HS-5 (cell line): ENCODE measurements at places on chromosomes 16 and 17.

GRCh38 chr16:20814784-20815183, 8.5 kb downstream of the REXO5 start:
- DNase-seq, result no peak

DNA sequence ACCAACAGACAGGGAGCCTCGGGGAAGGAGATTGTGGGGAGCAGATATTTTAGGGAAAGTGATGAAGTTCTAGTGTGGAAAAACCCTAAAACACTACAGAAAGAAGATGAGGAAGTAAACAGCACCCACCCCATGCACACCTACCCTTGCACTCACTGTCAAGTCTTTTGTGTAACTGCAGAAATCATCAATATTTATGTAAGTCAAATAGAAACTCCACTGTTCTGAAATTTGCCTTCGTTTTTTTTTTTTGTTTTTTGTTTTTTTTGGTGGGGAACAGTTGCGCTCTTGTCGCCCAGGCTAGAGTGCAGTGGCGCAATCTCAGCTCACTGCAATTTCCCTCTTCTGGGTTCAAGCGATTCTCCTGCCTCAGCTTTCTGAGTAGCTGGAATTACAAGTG, 273.4 kb downstream of the CPPED1 start:
- DNase-seq, result no peak

DNA sequence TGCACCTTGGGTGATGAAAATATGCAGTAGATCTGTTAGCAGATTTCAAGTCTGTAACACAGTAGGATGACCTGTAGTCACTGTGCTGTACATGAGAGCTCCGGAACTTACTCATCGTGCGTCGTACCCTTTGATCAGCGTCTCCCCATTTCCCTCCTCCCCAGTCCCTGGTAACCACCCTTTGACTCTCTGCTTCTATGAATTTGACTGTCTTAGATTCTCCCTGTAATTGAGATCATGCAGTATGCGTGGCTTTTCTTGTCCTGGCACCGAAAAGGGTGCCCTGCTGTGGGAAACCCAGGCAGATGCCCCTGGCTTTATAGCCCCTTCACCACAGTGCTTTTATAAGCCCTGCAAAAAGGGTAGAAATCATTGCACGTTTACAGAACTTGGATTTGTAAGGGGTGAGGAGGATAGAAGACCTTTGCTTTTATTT, 20.5 kb downstream of the CLEC16A start:
- DNase-seq, result no peak

DNA sequence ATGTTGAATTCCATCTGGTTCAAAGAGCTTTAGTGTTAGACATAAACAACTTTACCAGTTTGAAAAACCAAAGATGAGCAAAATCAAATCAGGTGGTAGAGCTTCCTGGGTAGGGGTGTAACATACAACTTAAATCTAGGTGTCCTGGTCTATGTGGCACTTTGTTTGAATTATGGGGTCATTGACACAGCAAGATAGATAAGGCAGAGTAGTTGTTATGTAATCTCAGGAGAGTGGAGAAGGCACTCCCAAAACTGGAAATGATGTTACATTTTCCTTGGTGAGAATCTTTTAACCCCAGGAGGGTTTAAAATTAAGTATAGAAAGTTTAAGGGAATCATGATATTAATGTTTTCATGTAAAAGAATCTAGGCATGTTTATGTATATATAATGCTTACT, 31.9 kb downstream of the CCDC42 start:
- DNase-seq, result no peak

DNA sequence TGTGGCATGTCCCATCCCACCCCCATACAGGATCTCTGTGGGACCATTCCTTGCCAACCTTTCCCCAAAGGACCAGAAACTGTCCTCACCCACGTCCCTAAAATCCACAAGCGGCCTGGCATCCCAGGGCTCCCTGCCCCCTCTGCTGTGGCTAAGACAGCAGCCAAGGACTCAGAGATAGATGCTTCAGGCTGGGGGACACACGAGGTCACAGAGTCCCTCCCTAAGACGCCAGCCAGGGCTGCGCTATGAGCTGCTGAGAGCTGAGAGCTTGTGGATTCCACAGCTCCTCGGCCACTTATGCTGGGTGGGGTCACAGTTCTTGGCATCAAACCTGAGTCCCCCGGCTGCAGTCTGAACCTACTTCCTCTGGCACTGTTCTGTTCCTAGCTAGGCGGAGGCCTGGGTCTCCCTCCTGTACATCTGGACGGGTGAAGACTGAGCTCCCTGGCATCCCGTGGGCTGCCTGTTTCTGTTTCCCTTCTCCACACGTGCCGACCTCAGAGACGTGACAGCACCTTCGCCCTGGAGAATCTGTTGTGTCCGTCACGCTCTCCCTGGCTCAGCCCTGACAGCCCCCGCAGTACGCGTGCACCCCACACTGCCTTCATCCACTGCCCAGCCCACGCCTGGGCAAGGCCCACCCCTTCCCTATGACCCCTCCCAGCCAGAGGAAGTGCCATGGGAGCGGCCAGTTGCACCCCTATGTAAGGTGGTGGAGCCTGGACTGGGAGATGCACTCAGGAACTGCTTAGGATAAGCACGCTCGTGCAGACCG, 61.2 kb downstream of the ENGASE start:
- DNase-seq, result no peak

GRCh38 chr16:15599303-15600070, 43.5 kb downstream of the MARF1 start:
- DNase-seq, result no peak

DNA sequence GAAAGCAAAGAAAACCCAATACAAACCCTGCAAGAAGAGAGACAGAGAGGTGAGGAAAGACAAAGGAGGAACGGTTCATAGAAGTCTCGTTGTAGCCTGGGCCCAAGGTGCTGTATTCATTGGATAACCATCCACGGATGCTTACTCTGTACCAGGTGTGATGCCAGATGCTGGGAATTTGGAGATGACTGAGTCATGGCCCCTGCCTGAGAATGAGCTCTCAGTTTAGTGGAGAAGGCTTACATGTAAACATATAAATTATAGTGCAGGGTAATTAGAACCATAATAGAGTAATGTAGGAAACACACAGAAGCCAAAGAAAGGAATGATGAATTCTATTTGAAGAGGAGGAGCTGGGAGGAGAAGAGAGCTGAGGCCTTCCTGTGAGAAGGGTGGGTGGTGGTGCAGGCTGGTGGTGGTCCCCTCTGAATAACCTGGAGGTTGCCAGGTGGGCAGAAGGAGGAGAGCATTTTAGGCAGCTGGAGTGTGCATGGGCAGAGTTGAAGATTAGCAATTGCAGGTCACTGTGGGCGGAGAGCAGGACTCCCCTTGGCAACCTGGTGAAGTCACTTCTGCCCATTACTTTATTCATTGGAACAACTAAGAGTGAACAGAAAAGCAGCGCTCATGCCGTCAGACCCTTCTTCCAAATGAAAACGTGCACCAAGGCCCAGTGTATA, 7.7 kb upstream of the ZG16 start:
- no peak for DNase-seq

- no peak for DNase-seq
Observed at GRCh38 chr16:85083051-85083639, 29.1 kb downstream of the CIBAR2 start.

GRCh38 chr17:73142872-73143381, 21.9 kb upstream of the SSTR2 start:
- peak; percentile 23 for DNase-seq

- no peak for DNase-seq
Observed at GRCh38 chr16:75576384-75576811, 10.2 kb downstream of the GABARAPL2 start.

GRCh38 chr16:70478912-70479341, 24.5 kb downstream of the FCSK start:
- DNase-seq, result no peak
